ENCODE measurements at places on chromosomes 6 and 20.

DNA sequence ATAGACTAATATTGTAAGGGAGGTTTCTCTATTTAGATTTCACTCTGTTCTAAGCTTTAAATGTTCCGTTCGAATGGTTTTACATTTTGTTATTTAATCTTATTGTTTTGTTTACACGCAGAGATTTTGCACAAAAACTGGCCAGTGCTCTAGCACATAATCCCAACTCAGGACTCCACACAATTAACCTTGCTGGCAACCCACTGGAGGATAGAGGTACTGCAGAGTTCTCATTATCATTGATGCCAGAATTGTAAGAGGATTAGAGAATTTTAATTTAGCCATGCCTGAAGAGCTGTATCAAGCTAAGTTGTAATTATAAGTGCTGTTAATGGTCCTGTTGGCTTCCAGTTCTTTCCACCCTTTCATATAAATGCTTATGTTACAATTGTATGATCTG lies 179.7 kb upstream of the SCGN start:
- DNase-seq = no peak

DNA sequence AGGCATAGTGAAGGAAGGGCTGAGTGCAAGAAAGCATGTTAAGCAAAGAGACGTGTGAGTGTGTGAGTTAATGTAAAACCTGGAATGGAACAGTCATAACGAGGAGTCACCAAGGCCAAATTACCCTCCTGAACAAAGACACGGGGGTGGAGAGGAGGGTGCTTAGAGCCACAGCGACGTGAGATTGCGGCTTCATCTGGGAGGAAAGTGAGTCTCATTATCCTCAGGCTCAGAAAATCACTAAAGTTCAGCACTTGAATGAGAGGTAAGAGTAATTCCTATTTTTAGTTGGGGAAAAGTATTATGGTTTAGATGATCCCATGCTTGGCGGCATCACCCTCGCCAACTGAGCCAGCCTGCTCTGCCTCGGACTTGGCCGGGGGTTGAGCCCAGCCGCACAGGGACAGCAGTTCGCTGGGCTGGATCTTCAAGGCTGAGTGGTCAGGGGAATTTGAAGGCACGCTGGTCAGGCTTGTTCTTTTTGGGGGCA lies 136.6 kb downstream of the DTNBP1 start:
- DNase-seq = no peak

DNA sequence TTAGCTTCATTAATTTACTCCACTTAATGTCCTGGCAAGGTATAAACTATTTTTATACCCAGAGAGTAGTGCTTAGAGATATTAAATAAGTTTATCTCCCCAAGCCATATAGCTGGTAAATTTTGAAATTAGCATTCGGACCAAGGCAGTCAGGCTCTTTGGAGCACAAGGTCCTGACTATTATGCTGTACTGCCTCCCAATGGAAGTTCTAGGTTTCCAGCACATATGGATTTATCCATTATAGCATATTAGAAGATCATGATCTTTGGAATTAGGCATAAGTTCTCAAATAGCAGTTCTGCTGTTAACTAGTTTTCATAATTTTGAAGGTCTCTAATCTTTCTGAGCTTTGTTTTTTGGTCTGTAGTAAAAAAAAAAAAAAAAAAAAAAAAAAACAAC lies 835.3 kb upstream of the EPHA7 start:
- DNase-seq = no peak

GRCh38 chr20:54251096-54251495 lies 43.2 kb downstream of the PFDN4 start:
- no peak for DNase-seq

DNA sequence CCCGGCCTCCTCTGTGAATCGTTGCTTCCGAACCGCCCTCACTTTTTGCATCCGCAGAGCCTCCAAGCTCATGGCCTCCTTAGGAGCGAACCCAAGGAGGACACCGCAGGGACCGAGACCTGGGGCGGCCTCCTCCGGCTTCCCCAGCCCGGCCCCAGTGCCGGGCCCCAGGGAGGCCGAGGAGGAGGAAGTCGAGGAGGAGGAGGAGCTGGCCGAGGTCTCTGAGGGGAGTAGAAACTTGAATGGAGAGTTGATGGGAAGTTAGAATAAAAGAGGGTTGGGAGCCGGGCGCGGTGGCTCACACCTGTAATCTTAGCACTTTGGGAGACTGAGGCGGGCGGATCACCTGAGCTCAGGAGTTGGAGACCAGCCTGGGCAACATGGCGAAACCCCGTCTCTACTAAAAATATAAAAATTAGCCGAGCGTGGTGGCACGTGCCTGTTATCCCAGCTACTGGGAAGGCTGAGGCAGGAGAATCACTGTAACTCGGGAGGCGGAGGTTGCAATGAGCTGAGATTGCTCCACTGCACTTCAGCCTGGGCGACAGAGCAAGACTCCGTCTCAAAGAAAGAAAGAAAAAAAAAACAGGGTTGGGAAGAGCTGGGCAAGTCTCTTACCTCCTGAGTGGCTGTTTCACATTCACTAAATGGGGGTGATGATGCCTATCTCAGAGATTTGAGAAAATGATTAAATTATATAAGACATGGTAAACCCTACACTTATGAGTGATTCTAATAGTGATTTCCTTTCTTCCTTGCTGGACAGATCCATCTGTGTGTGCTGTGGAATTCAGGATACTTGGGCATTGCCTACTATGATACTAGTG lies 805 bp downstream of the MSH5 start:
- peak; percentile 73 for DNase-seq

GRCh38 chr6:118981884-118982574 lies 47.1 kb upstream of the MCM9 start:
- no peak for DNase-seq

- DNase-seq = no peak
Measured at GRCh38 chr20:60649541-60649940, 602.5 kb upstream of the CDH4 start.
